ENCODE measurements at places on chromosomes 1 and 21.

DNA sequence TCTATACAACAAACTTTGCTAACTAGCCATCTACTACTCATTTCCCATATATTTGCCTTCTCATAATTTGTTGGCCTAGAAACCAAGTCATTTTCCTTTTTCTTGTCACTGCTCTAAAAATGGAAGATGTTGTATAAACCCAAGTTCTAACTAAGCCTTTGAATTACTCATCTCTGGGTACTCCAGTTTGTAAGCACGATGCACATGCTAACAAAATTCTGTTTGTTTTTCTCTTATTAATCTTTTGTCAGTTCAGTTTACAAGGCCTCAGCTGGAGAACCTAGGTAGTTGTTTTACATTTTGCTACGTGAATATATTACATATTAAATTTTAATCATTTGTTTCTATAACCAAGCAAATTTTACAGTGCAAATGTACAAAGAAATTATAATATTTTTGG lies 663.2 kb upstream of the RGS18 start:
- DNase-seq = no peak

- DNase-seq = no peak
These were observed 38.4 kb upstream of the CCDC27 start for GRCh38 chr1:3713840-3714239.

- DNase-seq = no peak
These were observed 132.8 kb downstream of the TNFSF18 start for GRCh38 chr1:172917972-172918371.

- DNase-seq = no peak
These were observed 668.7 kb downstream of the MRPL39 start for GRCh38 chr21:24938573-24938972.

DNA sequence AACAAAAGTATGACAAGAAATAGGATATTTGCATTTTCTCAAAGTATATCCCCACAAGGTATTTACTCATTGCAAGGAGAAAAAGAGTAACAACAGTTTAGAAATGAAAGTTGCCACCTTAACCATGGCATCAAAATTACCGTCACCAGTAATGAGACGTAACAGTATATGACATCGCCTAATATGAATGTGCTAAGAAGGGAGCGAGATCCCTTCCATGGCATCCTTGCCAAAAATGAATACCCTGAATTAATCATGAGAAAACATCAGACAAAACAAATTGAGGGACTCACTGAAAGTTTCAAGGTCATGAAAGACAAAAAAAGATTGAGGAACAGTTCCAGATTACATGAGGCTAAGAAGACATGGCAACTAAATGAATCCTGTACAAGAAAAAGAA lies 78.9 kb upstream of the MROH9 start:
- DNase-seq = no peak

DNA sequence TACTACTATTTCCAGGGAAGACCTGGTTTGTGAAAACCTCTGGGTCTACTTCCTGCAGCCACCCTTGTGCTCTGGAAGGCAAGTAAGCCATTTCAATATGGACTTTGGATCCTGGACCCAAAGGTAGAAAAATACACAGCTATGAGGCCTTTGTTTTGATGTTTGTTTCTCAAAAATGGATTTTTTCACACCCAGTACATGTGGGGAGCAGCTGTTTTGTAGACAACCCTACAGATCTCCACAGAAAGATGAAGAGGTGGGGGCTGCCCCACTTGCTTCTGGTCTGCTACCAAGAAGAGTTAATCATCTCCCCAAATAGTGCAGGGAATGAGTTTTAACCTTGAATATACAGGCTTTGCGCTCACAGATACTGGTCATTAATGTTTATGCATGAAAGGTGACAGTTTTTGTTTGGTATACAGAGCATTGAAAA lies 29.2 kb downstream of the ZNF281 start:
- no peak for DNase-seq

DNA sequence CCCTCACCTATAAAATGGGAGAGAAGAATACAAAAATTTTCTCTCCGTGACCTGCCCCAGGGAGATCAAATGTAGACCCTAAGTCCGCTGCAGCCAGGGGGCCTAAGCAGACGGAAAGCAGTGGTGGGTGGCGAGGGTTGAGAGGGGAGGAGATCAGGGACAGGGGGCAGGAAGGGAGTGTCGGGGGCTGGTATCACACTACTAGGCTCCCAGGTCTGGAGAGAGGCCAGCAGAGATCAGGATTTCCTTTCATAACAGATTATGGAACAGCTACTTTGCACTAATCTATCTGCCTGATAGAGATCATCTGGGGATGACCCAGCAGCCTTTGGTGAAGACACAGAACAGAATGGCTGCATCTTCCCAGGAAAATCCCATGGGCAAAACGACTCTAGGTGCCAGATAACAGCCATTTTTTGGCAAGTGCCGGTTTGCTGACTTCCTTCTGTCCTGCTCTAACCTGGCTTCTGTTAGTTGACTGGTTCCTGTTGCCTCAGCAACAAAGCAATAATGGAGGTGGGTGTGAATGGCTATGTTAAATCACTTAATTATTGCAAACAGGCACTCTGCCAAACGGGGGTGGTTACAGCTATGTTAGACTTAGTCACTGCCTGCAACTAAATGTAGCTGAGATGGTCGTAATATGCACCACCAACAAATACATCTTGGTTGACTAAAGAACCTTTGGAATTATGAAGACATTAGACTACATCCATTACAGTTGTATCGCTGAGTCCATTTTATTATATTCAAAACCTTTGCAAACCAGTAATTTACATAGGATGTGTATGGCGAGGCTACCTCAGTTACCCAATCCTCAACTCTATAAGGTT lies 30.0 kb upstream of the EPS8L3 start:
- peak; percentile 63 for DNase-seq

DNA sequence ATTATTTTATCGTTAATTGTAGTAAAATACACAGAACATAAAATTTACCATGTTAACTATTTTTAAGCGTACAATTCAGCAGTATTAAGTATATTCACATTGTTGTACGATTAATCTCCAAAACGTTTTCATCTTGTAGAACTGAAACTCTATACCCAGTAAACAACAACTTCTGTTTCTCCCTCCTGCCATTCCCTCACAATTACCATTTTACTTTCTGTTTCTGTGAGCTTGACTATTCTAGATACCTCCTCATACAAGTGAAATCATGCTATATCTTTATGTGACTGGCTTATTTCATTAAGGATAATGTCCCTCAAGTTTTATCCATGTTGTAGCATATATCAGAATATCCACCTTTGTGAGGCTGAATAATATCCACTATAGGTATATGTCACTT lies 156.8 kb downstream of the ST6GALNAC3 start:
- DNase-seq = no peak

DNA sequence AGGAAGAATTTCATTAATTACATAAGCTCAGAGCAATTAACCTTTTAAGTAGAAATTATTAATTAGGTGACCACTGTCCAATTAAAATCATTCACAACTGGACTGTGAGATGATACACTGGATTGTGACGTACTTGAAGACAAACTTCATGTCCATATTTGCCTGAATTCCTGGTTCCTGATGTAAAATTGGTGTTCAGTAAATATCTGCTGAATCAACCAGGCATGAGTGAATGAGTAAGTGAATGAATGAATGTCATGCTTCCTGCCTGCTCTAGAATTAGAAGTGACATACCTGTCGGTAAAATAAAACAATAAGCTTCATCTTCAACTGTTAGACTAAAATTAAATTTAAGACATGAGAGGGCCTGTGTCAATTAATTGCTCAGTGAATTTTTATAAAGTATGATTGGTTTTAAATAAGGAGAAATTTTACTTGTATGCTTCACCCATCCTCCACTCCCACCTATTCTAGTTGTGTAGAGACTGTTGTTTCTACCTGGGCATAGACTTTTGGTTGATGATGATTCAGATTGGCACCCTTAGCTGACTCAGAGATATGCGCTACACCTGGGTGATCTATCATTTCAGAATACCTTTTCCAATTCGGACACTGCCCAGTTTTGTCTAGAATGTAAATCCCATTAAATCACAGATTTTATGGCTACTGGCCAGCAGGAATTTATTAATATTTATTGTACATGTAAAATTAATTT lies 56.9 kb upstream of the PTGS2 start:
- no peak for DNase-seq

- DNase-seq = no peak
These were observed 6.6 kb downstream of the CSF1 start for GRCh38 chr1:109917051-109917767.

- DNase-seq = no peak
These were observed 91.0 kb upstream of the PPM1J start for GRCh38 chr1:112806090-112806642.

- no peak for DNase-seq
These were observed 48.4 kb downstream of the SLAMF6 start for GRCh38 chr1:160474392-160475242.

GRCh38 chr1:75838079-75838478 lies 41.4 kb downstream of the MSH4 start:
- no peak for DNase-seq

DNA sequence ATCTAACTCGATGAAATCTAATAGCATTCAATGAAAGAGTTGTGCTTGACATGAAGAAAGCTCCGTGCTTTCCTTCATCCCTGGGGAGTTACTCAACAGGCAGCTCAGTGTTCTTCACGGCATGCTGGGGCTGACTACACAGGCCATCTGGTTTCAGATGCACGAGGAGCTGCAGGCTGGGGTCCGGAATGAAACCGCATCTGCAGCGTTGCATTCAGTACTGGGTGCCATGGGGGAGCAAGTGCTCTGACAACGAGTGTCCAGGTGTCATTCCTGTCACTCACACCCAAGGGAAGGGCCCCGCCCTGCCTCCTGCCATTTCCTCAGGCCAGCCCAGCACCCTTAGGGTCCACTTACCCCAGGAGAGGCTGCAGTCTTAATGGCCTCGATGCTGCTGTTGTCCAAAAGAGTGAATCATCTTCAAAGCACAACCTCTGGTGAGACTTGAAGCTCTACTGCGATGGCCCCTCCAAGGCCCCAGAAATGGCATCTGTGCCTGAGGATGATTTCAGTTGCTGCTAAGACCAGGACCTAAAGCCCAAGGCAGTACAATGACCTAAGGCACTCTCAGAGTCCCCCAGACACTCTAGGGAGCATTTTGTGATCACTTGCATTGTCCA lies 61.4 kb downstream of the STUM start:
- DNase-seq = no peak

GRCh38 chr1:15325375-15326085 lies 78.5 kb downstream of the FHAD1 start:
- DNase-seq = no peak

GRCh38 chr1:160046494-160047110 lies 14.8 kb upstream of the PIGM start:
- DNase-seq = peak; percentile 67

DNA sequence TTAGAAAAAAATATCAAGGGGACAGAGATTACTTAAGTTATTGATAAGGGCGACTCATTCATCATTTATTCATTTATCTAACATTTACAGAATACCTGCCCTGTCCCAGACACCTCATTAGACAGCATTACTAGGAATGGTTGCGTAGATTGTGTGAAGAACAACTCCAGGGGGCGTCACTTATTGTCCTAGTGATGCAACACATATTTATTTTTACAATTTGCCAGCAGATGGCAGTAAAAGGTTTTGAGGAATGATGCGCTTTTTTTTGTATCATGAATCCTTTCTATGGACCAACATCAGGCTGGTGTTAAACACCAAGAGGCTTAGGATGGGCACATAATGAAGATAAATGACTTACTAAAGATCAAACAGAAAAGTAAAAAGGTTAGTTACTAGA lies 5.5 kb downstream of the NCAM2 start:
- DNase-seq = no peak

GRCh38 chr1:151047591-151047924 lies at the start of gene C1orf56:
Gene C1orf56, plus strand, starts transcription at chr1:151047751. Its CDS starts 97 bp downstream, at chr1:151047848.
- peak; percentile 84 for DNase-seq

DNA sequence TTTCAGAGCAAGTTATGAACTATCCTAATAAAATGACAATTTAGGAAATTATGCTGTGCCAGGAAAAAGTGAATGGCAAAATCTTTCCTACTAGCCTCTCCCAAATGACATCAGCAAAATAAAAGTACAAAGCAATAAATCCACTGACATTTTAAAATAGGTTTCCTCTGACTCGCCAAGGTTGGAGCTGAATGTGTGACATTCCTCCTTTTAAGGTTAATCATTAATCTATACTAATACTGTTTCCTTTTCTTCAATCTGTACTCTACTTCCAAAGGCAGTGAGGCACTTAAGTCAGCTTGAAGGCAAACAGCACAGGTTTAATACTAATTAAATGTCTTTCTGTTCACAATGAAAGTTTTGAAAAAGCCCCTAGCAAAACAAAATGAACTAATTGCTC lies 15.7 kb downstream of the RNF19B start:
- DNase-seq = no peak
